AG08395 (cell line): ENCODE measurements at places on chromosomes 3 and 15.
A peak's percentile ranks its signal among the peaks of the same experiment; 100 is the strongest.

GRCh38 chr3:108060331-108060730, 30.5 kb downstream of the CD47 start:
- DNase-seq: no peak

GRCh38 chr3:104521606-104522336, 844.9 kb upstream of the ALCAM start:
- no peak for DNase-seq

- no peak for DNase-seq
Observed at GRCh38 chr15:67335534-67336222, 81.1 kb downstream of the IQCH start.

GRCh38 chr3:188635258-188636042, 481.5 kb downstream of the LPP start:
- no peak for DNase-seq

- peak; percentile 30 for DNase-seq
Observed at GRCh38 chr3:187975561-187976364, 178.2 kb upstream of the LPP start.

GRCh38 chr3:59759298-59760031, 709.6 kb upstream of the CFAP20DC start:
- DNase-seq: no peak

GRCh38 chr3:83453056-83453455, 1505.7 kb upstream of the CADM2 start:
- no peak for DNase-seq

DNA sequence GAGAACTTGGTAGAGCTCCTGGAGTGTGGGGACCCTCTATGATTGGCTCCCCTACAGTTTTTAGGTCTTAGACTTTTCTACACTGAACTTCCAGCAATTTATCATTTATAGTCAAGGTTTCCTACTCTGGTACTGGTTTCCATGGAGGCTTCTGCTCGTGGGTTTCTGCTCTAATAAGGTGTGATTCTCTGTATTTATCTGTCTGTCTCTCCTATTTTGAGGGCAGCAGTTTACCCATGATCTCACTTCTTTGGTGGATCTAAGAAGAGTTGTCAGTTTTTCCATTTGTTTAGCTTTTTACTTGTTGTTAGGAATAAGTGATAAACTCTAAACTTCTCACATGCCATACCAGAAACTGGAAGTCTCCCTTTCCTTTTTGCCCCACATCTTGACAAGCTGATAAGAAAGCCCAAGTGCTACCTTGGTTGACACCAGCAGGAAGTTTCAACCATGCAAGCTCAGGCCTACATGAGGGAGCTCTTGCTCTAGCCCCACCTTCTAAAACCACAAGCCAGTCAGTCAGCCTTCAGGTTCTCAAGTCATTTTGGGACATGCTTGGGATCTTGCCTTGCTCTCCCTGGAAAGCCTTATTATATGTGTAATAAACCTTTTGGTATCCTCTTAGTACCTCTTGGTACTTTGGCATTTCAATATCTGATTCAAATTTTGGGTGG, 10.0 kb downstream of the TIMMDC1 start:
- no peak for DNase-seq

DNA sequence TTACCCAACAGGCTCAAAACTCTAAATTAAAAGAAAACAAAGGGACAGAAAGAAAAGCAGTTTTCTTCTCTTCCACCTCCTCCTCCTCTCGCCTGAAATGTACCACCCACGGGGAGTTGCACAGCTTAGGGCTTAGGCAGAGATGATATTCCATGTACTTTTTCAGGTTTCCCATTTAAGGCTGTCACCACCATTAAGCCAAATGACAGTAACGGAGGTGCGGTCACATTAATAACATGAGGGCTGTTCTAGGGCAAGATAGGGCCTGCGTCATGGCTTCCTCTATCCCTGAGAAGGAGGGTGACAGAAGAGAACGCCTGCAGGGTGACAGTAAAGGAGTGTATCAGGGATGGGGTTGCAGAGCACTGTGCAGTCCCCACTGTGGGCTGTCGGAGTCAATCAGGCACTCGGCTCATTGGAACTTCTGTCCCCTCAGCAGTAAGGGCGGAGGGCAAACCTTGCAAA, 51.7 kb upstream of the TJP1 start:
- no peak for DNase-seq

GRCh38 chr3:117719316-117719926, 1009.8 kb downstream of the TUSC7 start:
- DNase-seq: peak; percentile 43

DNA sequence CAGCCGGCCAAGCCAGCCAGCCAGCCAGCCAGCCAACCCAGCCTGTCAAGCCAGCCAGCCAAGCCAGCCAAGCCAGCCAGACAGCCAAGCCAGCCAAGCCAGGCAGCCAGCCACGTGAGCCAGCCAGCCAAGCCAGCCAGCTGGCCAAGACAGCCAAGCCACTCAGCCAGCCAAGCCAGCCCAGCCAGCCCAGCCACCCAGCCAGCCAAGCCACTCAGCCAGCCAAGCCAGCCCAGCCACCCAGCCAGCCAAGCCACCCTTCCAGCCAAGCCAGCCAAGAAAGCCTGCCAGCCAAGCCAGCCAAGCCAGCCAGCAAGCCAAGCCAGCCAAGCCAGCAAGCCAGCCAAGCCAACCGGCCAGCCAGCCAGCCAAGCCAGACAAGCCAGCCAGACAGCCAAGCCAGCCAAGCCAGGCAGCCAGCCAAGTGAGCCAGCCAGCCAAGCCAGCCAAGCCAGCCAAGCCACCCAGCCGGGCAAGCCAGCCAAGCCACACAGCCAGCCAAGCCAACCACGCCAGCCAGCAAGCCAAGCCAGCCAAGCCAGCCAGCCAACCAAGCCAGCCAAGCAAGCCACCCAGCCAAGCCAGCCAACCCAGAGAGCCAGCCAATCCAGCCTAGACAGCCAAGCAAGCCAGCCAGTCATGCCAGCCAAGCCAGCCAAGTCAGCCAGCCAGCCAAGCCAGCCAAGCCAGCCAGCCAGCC, 199.5 kb downstream of the GOLGA6L6 start:
- DNase-seq: no peak

GRCh38 chr3:113614402-113614801, 82.0 kb downstream of the USF3 start:
- no peak for DNase-seq

GRCh38 chr15:83653288-83653638, 660 bp upstream of the ADAMTSL3 start:
- no peak for DNase-seq

DNA sequence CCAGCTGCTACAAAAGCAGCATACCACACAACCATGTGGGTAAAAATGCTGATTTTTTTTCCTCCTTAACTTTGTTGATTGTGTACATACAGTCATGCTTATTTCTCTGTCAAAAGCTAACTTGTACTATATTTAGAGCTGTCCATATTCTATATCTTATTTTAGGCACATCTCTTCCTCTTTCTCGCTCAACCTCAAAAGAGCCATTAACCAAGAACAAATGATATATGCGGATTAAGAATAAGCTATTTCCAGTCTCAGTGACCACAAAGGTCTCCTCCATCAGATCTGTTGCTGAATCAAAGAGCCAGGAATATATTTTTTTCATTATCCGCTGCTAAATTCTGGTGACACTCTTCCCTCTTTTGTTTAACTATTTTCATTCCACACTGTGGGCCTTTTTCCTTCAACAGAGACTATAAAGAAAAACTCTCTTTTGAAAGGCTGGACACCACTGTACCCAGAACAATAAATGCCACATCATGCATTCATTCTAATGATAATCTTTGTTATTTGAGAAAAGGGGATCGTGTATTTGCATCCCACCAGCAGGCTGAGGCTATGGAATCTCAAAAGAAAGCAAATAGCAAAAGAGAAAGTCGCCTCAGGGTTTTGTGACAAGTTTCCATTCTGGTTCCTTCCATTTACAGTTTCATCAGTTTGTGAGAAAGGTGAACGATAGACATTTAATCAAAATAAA, 8.0 kb downstream of the TMEM212 start:
- DNase-seq: no peak

DNA sequence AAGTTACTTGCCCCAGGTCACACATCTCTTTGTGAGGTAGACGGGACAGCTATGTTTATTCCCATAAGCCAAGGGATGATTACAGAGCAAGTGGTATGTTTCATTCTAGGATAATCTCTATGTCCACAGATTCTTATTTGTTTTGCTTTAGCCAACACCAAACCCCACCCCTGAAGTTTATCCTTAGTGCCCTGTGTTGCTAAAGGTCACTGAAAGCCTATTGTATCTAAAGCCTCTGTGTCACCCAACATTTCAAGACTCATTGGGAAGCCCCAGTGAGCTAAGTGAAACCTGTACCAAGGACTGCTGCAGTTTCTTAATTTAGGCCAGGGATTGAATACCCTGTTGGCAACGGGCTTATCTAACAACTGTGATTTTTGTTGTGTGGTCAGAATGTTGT, 135.6 kb downstream of the ADAMTS9 start:
- DNase-seq: no peak

- DNase-seq: peak; percentile 48
Observed at GRCh38 chr3:27633224-27633545, 88.9 kb downstream of the EOMES start.

- DNase-seq: no peak
Observed at GRCh38 chr3:54685213-54685612, 242.6 kb downstream of the LRTM1 start.

GRCh38 chr15:91129436-91129835, 29.4 kb downstream of the SV2B start:
- no peak for DNase-seq

- DNase-seq: peak; percentile 92
Observed at GRCh38 chr3:129606636-129607390, at the start of gene PLXND1. Gene PLXND1 (minus strand): TSS chr3:129606676. CDS start chr3:129606639, 37 bp downstream.

DNA sequence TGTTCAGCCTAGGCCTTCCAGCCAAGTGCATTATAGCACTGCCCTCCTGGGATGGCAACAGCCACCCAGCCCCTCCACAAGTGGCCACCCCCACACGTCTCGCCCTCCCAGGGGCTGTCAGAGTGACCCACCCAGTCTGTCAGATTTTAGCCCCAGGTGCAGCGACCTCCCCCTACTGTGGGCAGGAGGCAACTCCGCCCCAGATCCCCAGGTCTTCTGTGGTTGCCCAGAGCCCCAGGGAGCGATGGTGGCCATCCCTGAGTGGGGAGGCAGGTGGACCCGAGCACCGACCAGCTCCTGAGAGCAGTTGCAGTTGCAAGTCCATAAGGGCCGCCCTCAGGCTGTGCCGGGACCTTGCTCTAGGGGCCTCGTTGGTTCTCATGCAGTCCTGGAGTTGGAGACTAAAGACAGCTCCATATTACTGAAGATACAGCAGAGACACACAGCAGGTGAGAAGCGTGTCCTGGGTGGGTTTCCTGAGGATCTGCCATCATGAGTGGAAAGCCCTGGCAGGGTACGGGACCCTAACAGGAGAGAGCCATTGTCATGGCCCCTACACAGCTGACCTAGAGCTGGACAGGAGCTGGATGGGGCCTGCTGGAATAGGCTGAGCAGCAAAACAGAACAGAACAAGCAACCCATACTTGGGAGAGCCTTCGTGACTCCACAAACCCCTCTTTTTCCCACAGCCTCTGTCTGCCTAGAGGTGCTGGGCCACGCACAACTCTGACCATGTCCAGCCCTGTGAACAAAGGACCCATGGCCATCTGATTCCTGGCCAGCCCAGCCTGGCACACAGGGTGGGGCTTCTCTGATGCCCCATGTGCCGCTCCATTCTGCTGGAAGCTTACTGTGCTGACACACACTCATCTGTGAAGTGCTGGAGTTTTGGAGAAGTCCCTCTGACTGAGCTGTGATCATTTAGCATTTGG, 110.3 kb upstream of the ALDH1A3 start:
- no peak for DNase-seq

DNA sequence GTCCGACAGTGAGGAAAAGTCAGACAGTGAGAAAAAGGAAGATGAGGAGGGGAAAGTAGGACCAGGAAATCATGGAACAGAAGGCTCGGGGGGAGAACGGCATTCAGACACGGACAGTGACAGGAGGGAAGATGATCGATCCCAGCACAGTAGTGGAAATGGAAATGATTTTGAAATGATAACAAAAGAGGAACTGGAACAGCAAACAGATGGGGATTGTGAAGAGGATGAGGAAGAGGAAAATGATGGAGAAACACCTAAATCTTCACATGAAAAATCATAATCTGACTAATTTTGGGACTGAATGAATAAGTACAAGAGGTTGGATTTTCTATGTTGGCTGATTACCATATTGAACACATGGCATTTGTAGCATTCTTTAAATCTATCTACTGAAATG, 26.2 kb downstream of the SEC62 start:
- no peak for DNase-seq

DNA sequence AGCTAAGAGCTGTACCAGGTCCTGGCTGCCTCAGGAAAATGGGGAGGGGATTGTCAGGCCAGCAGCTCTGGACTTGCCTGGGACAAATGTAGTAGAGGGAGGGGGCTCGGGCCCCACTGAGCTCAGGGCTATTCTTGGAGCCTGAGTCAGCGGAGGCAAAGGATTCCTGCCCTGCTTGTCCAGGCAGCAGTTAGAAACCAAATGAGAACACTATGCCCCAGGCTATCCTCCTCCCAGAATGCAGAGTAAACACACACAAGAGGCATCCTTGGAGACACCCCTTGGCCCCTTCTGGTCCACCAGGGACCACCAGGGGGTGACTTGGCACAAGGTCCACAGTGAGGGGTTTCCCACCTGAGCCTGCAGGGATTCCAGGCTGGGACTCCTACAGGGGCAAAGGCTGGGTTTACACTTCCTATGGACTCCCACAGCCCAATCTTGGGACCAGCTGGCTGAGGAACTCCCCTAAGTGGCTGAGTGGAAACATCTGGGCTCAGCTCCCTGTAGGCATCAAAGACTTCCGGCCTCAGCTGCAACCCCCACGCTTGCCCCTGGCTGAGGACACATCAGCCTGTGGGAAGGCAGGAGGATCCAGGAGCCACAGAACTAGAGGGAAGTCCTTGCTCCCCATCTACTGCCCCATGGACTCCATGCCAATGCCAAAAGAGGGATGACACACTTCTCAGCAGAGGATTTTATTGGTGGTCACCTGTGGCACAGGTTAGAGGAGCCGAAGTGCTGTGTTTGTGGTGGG, 3.4 kb upstream of the COL7A1 start:
- DNase-seq: peak; percentile 95

DNA sequence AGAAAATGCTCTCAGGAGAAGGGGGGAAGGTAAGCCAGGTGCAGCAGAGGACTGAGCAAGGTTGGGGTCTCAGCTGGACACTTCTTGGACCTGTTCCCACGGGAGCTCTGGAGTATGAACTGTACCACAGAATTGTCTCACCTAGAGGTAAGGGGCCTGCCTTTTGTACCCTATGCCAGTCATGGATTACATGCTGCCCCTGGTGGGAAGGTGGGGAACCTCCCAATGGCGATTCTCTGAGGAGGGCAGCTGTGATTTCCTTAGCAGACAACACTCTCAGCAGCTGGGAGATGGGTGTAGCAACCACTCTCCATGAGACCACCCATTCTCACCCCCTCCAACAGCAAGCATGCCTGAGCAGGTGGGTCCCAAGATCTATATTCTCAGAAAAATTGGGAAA, 329.4 kb upstream of the CTNNB1 start:
- no peak for DNase-seq

GRCh38 chr15:86505951-86506350, 426.3 kb downstream of the AGBL1 start:
- no peak for DNase-seq
